ENCODE measurements at places on chromosomes 5 and 9. TPM values are rescaled to one million over a fixed set of nuclear protein-coding genes. Genes with fewer than 3 reads are reported as not detected.

DNA sequence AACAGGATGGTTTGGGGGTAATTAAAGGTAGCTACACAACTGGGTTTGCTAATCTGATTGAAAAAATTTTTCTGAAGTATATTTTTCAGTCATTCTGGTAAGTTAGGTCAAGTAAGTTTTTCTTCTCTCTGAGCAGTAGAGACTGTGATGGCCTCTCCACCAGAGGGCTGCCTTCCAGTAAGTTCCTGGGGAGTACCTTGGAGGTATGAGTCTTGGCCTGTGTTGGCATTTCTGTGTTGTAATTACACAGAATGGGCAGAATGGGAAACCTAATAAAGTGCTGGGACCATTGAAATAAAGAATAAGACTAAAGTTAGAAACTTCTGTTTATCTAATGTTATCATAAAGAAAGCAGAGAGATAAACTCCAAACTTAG, 430.8 kb downstream of the ARHGEF28 start:
- no peak for DNase-seq

Gene MINAR2
- not detected for polyA plus RNA-seq

Gene PCDHB10
- polyA plus RNA-seq = 0.42 TPM

GRCh38 chr5:174046558-174046957, 1.1 kb downstream of the NSG2 start:
- no peak for DNase-seq

DNA sequence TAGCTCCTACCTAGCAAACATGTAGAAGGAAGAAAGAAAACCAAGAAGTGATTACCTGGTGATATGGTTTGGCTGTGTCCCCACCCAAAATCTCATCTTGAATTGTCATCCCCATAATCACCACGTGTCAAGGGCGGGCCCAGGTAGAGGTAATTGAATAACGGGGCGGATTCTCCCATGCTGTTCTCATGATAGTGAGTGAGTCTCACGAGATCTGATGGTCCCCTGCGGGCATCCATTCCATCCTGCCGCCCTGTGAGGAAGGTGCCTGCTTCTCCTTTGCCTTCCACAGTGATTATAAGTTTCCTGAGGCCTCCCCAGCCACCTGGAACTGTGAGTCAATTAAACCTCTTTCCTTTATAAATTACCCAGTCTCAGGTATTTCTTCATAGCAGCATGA, 27.4 kb upstream of the ANKRD34B start:
- no peak for DNase-seq

GRCh38 chr5:2755076-2755680, 3.7 kb upstream of the IRX2 start:
- DNase-seq = no peak

Gene TCOF1
- polyA plus RNA-seq = 12.6 TPM

Gene CYLC2
- not detected for polyA plus RNA-seq

DNA sequence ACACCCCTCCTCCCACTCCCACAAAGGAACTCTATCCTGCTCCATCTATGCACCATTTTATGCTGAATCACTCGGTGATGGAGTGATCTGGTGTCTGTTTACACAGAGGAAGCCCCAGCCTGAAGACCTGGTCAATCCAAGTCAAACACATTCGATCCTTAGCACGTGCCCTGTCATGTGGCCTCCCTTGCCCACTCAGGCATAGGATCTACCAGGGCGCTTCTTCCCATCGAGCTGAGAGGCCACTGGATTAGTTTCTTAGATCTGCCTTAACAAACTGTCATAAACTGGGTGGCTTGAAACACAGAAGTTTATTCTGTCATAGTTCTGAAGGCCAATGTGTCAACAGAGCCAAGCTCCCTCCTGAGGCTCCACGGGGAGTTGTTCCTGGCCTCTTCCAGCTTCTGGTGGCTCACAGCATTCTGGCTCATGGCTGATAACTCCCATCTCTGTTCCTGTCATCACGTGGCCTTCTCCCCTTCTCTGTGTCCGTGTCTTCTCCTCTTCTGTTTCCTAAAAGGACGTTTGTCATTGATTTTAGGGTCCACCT, 34.2 kb downstream of the FOXI1 start:
- DNase-seq = no peak

- peak; percentile 76 for DNase-seq
These were observed at the start of gene CDC20B for GRCh38 chr5:55172937-55173686. TSS of gene CDC20B (minus strand) at chr5:55173177. CDS start at chr5:55173000, 177 bp downstream.

DNA sequence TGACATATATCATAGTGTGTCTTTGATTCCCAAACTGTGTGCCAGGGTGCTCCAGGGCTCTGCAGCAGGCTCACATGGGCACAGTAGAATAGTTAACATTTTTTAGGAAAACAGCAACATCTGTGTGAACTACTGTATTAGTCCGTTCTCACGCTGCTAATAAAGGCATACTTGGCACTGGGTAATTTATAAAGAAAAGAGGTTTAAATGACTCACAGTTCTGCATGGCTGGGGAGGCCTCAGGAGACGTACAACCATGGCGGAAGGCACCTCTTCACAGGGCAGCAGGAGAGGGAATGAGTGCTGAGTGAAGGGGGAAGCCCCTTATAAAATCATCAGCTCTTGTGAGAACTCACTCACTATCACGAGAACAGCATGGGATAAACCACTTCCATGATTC, 82.7 kb downstream of the EGFLAM start:
- no peak for DNase-seq

GRCh38 chr5:95817430-95817829, 5.1 kb downstream of the GLRX start:
- no peak for DNase-seq

DNA sequence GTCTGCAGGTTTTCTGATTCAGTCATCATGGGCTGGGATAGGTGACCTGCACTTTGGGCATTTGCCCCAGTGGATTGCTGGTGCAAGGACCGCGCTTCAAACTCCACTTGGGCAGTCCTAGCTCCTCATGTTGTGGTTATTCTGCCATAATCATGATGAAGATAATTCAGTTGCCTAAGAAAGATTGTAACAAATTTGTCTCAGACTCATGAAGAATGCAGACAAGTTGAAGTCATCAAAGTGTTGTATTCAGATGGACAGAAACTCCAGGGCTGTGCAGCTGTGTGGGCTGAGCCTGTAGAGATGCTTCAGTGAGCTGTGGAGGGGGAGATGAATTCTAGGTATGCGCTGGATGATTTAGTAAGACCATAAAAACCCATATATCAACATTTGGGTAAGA, 38.5 kb downstream of the TARS1 start:
- DNase-seq = no peak

Measured in heart right ventricle (tissue), 16 donors.